ENCODE measurements at places on chromosomes 11 and 22.

DNA sequence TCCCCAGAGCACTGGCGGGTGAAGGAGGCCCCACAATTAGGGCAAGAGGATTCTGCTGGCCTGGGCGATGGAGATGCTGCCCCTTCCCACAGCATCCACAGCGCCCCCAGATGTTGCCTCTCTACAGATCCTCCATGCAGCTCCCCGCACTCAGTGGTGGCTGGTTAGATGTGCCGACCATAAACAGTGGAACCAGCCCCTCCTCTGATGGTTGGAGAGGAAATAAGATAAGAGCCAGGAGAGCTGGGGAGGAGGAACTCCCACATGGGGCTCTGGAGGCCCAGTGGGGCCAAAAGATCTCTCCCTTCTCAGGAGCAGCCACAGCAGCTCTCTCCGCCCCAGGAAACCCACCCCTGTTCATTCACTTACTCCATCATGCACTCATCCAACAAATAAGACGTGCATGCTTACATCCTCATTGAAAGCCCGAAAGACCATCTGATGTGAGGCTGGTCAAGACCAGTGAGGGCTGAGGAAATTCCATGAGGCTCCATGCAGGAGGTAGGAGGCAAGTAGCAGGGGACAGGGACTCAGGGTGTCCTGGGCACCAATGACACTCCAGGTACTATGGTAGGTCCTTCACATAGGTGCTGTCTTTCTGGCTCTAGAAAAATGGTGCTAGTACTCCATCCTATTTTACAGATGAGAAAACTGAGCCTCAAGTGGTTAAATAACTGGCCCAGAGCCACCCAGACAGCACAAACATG is 1.5 kb downstream of the PTGDR2 start:
- no peak for DNase-seq

DNA sequence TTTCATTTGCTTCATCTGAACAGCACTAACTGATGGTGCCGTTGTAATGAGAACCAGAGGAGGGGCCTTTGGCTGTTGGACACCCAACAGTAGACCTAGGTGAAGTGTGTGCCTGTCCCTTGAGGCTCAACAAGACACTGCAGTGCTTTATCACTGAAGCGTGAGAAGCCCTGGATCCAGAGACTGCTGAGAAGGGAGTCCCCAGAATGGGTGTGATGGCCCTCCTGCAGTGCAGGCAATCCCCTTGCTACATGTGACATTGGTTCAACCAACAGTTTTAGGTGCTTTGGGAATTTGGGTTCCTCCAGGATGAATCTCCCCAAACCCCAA is 125.6 kb downstream of the BRD1 start:
- no peak for DNase-seq

DNA sequence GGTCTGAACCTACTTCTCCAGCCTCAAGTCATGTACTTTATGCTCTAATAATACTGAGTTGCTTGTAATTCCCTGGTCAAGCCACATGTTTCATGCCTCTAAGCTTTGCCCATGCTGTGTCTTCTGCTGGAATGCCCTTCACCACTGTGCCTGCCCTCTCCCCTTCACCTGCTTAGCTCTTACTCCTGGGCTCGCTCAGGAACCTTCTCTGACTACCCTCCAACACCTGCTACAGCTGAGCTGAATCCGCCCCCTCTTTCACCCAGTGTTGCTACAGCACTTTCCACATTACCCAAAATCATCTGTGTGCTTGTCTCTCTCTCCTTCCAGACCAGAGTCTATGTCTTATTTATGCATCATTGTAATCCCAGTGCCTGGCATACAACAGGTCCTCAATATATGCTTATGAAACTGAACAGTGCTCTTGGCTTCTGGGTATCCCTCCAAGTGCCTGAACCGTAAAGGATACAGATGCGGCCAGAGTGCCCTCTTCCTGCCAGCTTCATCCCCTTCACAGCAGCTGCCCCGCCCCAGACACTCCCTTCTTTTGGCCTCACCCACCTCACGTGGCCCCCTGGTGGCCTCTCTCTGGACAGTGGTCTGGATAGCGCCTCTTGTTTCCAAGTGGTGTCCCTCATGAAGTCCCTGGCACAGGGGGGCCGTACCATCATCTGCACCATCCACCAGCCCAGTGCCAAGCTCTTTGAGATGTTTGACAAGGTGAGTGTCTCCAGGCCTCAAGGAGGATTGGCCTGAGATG is 7.1 kb downstream of the ABCG4 start:
- DNase-seq = no peak

DNA sequence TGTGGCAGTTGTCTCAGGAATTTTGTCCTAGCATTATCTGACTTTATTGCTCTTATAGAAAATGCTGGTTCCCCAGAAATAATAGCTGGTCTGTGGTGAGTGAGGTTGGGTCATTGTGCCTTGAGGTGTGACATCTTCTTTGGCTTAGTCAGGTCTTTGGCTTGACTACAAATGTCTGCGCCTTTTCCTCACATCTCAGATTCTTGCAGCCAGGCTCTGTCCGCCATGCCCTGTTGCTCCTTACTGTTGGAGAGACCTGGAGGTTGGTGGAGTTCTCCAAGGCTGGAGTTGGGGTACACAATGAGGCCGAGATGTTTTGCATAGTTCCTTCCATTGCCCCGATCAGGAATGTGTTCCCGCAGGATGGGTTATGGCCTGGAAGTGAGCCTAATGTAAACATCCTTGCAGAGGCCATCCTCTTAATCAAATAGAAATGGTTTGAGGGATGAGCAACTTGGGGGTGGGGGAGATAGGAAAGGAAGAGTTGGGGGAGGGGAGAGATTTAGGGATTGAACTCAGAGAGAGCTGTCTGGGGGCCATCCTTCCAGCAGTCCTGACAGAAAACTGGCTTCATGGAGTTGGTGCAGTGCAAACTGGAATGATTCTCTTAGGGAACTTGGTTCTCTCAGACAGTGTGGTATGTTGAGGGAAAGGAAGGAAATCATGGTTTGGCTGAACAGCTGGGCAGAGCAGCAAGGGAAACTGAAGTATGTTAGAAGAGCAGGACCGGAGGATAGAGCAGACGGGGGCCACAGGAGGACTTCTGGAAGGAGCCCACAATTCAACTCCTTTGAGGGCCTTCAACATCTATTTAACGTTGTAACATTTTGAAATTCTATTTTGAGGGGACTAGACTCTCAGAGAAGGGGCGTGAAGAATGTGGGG is 49.9 kb downstream of the ZBTB16 start:
- no peak for DNase-seq

GRCh38 chr11:69217276-69218105 is 61.8 kb downstream of the SMIM38 start:
- DNase-seq = no peak

DNA sequence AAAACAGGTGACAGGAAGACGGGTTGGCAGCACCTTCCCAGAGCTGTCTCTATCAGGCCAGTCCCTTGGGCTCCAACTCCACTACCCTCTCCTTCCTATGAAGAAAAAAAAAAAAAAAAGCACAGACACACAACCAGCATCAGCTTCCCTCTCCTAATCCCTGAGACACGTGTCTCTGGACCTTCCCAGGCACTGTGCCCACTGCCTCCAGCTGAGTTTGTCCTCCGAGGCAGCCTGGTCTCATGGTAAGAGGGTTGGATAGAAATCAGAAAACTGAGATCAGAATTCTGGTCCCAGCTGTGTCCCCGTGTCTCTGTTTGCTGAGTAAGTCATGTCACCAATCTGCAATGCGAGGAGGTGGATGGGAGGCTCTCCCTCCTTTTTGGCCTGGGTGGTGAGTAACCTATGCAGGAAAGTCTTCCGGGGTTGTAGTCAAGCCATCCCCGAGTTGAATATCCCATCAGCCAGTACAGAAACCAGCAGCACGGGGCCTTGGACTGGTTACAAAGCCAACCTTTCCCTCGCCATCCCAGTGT is 193.7 kb upstream of the TBCEL start:
- DNase-seq = no peak

DNA sequence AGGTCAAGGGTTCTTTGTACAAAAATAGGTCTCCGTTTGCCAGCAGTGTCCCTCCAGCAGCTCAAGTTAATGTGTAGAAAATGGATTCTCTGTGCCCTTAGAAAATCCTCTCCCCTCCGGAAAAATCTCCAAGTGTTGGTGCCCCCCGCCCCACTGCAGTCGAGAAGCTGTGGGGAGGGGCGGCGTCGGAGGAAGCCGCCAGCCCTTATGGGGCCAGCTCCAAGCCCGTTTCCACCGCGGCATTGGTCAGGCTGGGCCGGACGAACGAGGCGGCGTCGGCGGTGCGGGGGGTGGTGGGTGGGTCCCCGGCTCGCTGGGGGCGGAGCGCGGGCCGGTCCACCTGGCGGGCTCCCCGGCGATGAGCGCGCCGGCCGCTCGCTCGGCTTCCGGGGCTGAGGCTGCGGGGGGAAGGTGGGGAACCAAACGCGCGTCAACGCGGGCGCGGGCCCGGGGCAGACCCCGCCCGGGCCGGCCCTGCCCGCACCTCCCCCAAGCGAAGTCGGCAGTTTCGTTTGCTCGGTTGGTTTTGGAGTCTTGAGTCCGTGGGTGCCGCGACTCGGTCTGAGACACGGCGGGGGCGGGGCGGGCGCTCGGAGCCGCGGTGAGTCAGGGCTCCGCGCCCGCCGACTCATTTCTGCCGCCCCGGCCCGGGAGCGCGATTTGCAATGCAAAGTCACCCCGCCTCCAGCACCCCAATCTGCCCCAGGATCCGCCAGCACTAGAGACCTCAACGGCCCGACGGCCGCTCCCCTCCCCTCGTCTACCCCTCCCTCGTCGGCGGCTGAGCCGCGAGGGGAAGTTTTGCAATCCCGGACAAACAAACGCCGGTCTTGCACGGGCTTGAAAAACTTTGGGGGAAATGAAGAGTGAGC is 1.4 kb downstream of the ASCL2 start:
- peak; percentile 50 for DNase-seq

GRCh38 chr11:86002431-86002830 is 66.5 kb downstream of the PICALM start:
- no peak for DNase-seq

- no peak for DNase-seq
Measured at GRCh38 chr11:19059833-19060232, 684 bp downstream of the MRGPRX2 start.

GRCh38 chr11:119704849-119705248 is 24.2 kb downstream of the NECTIN1 start:
- no peak for DNase-seq

All from uterus (tissue), 4 donors.